ENCODE measurements at places on chromosomes 4 and X.

DNA sequence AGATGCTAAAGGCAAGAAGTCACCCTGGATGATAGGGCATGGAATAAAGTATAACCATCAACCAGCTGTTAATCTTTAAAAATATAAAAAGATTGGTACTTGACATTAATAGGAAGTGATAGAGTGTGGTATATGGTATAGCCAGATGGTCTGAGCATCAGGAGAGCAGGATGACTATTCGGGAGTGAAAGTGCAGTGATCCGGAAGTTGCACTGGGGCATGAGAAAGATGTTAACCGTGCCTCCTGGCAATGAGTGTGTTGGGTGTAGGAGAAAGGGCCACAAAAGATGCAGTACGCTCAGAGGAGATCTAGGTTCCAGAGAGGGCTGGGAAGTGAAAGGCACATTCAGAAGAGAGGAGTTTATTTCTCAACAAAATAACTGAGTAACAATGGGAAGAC lies 65.0 kb downstream of the TSPAN7 start:
- DNase-seq: no peak

- no peak for DNase-seq
These were observed 134.0 kb upstream of the PJA1 start for GRCh38 chrX:69299285-69299684.

- DNase-seq: peak; percentile 66
These were observed 20.5 kb downstream of the SLC25A5 start for GRCh38 chrX:119488749-119489148.

DNA sequence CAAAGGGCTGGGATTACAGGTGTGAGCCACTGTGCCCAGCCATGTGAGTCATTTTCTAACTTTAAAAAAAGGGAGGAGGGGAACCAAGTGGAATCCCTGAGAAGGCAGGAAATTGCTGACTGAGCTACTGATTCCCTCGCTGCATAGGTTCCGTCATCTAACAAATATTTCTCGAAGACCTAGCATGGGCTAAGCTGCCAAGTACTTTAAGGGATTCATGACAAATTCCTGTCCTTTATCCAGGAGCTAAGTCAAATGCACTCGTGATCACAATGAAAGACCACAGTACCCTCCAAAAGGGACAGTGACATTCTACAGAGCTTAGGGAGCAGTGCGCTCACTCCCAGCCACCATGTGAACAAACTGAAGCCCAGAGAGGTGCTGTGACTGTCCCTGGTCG lies 33.2 kb upstream of the MAN2B2 start:
- DNase-seq: peak; percentile 44

GRCh38 chr4:141571362-141571761 lies 65.0 kb upstream of the IL15 start:
- DNase-seq: peak; percentile 37

DNA sequence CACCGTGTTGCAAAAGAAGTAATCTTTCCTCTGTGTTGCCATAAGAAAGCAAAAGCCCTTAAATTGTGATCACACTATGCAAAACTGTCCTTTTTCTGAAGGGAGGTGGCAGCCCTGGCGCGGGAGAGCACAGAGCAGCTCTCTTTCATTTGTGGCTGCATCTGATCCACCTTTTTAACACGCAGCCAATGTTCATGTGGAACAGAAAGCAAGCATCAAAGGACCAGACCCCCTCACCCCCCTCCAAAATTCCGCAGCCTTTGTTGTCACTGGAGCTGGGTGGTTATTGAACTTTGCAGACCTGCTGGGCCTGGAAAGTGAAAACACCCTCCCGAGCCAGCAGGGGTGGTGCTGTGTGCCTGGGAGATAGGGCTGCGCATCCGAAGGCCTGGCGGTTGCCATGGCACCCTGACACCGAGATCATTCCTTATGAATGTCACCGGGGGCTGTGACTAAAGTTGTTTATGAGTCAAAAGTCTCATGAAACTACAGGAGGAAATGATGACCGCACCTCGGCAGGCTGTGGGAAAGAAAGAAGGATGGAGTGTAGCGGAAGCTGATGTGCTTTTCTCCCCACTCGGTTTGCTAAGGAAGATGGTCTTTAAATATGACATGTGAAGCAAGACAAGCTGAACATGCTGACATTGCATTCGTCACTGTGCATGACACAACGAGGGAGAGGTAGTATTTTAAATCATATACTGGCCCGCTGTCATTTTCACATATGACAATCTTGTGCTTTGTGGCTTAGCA lies 367.4 kb downstream of the UNC5C start:
- DNase-seq: peak; percentile 68

DNA sequence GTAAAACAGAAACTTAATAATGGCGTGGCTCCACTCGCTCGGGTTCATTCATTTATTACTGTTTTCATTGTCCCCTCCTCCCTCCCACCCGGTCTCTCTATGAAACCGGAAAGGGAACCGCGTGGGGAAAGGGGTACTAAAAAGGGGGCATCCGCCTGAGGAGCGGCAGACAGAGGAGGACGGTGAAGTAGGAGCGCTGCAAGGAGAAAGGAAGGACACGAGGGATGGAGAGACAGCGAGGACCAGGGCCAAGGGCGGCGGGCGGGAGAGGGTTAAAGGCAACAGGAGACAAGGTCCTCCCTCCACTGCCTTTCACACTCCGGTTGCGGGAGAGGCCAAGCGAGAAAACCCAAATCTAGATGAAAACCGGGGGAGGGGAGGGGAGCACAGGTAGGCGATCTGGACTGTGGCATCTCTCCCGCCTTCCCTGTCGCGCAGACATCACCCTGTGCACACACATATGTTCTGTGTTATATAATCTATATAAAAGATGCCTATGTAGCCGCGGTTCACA lies 829 bp downstream of the ELOVL6 start:
- peak; percentile 38 for DNase-seq

DNA sequence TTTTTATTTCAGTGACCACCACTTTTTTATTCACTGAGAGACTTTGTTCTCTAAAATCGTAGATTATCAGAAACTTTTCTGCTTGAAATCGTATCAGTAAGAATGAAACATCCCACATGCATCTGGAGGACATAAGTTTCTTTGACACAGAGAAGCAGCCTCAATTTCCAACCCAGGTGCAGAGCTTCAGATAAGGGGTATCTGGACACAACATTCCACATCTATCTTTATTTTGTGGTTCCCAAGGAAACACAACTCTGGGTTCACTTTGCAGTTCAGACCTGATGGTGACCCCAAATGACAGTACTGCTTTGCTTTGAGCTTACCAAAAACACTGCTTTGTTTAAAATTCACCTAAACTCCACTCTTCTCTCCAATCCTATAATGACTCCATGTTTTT lies 1.3 kb upstream of the CLCN5 start:
- DNase-seq: no peak

DNA sequence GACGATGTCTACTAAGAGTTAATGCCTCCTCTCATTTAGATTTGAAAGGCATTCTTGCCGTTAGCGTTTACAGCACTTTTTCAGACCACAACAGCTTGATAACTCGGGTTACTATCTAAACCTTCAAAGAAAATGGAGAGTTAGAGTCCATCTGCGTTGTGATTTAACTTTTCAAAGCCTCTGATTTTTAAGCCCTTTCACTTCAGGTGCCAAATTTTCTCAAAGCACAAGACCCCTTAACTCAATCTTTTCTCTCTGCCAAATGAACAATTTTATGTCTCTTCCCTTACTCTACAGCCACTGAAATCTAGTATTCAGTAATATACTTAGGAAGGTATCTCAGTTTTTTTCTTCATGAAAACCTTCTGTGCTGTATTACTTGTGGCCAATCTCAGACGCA lies 310.5 kb downstream of the TENM3 start:
- DNase-seq: peak; percentile 17

- DNase-seq: peak; percentile 35
These were observed 242.7 kb upstream of the ETNPPL start for GRCh38 chr4:109005523-109005922.

GRCh38 chr4:90842960-90843359 lies 715.8 kb downstream of the CCSER1 start:
- DNase-seq: no peak

GRCh38 chr4:78292341-78292740 lies 235.2 kb downstream of the FRAS1 start:
- DNase-seq: no peak

- peak; percentile 2 for DNase-seq
These were observed 62.5 kb upstream of the IRF2 start for GRCh38 chr4:184536881-184537248.

GRCh38 chrX:122512561-122513072 lies 671.5 kb upstream of the GRIA3 start:
- DNase-seq: peak; percentile 59

DNA sequence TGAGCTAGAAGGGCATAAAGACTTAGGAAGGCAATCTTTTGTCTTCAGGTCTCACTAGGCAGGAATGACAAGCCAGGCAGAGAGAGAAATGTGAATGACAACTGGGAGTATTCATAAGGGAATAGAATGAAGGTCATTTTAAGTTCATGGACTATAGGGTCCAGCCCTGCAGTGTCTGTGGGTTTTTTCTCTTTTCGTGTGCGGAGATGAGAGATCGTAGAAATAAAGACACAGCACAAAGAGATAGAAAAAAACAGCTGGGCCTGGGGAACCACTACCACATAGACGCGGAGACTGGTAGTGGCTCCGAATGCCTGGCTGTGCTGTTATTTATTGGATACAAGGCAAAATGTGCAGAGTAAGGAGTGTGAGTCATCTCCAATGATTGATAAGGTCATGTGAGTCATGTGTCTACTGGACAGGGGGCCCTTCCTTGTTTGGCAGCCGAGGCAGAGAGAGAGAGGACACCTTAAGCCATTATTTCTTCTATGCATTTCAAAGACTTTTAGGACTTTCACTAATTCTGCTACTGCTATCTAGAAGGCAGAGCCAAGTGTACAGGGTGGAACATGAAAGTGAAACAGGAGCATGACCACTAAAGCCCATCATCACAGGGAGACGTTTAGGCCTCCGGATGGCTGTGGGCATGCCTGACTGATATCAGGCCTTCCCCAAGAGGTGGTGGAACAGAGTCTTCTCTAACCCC lies 921.8 kb upstream of the PCDH10 start:
- no peak for DNase-seq

- DNase-seq: peak; percentile 71
These were observed 32.4 kb upstream of the PDLIM3 start for GRCh38 chr4:185567381-185568376.

DNA sequence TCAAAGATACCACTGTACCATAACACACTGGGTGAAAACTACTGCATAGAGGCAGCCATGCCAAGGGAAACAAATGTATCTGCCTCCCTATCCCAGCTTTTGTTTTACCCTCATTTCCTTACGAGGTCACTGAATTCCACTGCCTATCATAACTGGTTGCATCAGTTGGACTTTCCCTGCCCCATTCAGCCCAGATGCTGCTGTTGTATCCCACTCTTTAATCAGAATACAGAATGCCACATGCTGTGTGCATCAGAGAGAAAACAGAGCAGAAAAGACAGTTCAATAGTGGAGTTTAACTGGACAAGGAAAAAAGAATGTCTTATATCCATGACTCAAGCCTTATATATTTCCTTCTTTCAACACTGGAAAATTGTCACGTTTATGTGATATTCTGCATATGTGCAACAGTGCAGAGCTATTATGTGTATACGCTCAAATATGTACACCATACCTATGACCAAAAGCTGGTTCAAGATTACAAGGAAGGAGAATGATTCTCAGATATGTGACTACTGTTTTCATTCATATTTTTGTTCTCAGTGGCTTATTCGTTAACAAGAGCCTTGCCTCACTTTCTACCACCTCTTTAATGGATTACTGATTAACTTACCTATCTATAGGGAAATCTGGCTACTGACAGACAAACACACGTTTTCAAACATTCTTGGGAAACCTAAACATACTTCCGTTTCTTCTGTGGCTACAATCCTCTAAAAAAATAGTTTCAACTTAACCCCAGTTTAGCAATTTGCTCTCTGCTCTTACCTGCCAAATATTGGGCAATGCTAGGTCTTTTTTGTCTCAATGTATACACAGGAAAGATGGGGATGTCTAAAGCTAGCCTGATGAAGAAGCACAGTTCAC lies 378.9 kb downstream of the SMARCA1 start:
- no peak for DNase-seq
